Calu3 (cell line): ENCODE measurements at places on chromosomes 2 and 18. TPM values are rescaled to one million over a fixed set of nuclear protein-coding genes. Genes with fewer than 3 reads are reported as not detected.

The IL1R1 gene
- total RNA-seq = 6.2 and 8.7 TPM in 2 replicates

The VSNL1 gene
- total RNA-seq = not detected in 2 replicates

The ZFP36L2 gene
- 90.7 and 120 TPM in 2 replicates for total RNA-seq

The IKZF2 gene
- total RNA-seq = 26.0 and 26.1 TPM in 2 replicates

The SNRNP27 gene
- 36.3 and 39.8 TPM in 2 replicates for total RNA-seq

The CFAP65 gene
- total RNA-seq = 0.68 and 1.3 TPM in 2 replicates

The EPHA4 gene
- total RNA-seq = 2.8 and 3.2 TPM in 2 replicates

The CCDC141 gene
- total RNA-seq = 0.07 and 0.34 TPM in 2 replicates

The ANKRD29 gene
- 6.9 and 7.8 TPM in 2 replicates for total RNA-seq

The SERPINB3 gene
- total RNA-seq = 0.34 and 0.68 TPM in 2 replicates

The TEKT4 gene
- total RNA-seq = 0.24 TPM in 1 of 2 replicates, not detected in the other

The CD8B2 gene
- not detected in 2 replicates for total RNA-seq

The ZNF24 gene
- total RNA-seq = 56.3 and 60.0 TPM in 2 replicates

The PSTPIP2 gene
- total RNA-seq = 2.6 TPM in 2 replicates

The RELCH gene
- 54.5 and 63.9 TPM in 2 replicates for total RNA-seq

The HOXD13 gene
- not detected in 2 replicates for total RNA-seq

The C2orf72 gene
- total RNA-seq = 0.66 and 0.83 TPM in 2 replicates

The HOXD3 gene
- total RNA-seq = not detected in 2 replicates

The SCN1A gene
- total RNA-seq = not detected in 2 replicates

The MOGAT1 gene
- total RNA-seq = 35.9 and 51.2 TPM in 2 replicates

The SAG gene
- not detected in 2 replicates for total RNA-seq

The REG3A gene
- not detected in 2 replicates for total RNA-seq

The CNGA3 gene
- not detected in 2 replicates for total RNA-seq

The CYP1B1 gene
- 34.4 and 36.5 TPM in 2 replicates for total RNA-seq

The PRSS56 gene
- total RNA-seq = not detected in 2 replicates
